Activated CD4-positive, alpha-beta T cell treated with anti-CD3 and anti-CD28 coated beads for 24 hours (primary cell): ENCODE measurements at places on chromosomes 13 and 19.

- no peak for DNase-seq
These were observed 101.2 kb downstream of the TNFRSF19 start for GRCh38 chr13:23671377-23671776.

DNA sequence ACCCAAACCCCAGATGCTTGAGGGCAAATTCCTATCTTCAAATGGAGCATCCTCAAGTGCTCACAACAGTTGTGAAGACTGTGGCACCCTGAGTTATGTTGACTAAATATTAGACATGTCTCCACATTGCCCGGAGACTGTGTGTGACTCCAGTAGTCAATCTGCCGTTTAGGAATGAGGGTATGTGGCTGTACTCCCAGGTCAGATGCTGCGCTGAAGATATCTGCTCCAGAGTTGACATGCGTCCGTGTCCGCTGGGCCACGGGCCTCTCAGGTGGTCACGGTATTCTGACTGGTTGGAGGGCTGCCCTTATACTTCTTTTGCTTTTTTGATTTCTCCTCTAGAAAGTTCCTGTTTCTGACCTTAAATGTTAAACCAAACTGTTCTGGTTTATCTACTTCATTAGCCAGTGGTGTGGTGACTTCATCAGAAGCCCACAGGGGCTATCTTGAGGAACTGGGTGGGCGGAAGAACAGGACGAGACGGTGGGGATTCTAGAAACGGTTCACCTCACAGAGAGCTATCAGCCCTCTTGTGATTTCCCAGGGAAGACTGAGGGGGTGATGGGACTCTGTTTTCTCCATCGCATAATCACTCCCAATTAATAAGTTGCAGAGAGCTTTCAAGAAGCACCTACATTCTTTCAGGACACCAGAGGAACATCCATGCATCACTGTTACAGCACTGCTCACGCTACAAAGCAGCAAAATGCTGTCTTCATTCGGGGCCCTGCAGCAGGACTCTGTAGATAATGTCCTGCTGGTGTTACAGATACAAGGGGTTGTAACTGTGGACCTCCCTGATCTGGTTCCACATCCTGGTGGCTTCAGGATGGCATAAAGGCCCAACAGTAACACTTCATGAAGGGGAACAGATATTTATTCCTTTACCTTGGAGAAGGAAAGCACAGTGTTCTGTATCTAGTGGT, 1.3 kb upstream of the LCP1 start:
- DNase-seq: no peak

- DNase-seq: no peak
These were observed 42.6 kb upstream of the ADGRL1 start for GRCh38 chr19:14248578-14249011.

GRCh38 chr19:38975861-38976271, 324 bp upstream of the FBXO17 start:
- no peak for DNase-seq

GRCh38 chr13:62299988-62300387, 884.3 kb upstream of the PCDH20 start:
- no peak for DNase-seq

DNA sequence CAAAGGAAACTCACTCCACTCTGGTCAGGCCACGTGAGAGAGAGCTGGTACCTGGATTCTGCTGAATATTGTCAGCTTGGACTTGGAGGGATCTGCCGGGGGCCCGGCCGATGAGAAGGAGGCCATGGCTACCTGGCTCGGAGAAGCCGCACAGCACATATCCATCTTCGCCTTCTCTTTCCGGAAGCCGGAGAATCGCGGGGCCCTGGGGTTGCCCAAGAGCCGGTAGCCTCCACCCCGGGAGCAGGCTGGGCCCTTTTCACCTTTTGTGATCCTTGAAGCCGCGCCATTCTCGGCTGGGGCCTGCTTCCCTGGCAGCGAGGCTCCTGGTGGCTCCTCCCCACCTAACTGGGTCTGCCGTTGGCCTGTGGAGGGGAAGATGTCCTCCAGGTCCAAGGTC, 28.9 kb downstream of the ZNF541 start:
- DNase-seq: no peak
